NCI-H1694 treated with DMSO at 0.1 percent for 48 hours (cell line): ENCODE measurements at places on chromosomes 4 and X.

DNA sequence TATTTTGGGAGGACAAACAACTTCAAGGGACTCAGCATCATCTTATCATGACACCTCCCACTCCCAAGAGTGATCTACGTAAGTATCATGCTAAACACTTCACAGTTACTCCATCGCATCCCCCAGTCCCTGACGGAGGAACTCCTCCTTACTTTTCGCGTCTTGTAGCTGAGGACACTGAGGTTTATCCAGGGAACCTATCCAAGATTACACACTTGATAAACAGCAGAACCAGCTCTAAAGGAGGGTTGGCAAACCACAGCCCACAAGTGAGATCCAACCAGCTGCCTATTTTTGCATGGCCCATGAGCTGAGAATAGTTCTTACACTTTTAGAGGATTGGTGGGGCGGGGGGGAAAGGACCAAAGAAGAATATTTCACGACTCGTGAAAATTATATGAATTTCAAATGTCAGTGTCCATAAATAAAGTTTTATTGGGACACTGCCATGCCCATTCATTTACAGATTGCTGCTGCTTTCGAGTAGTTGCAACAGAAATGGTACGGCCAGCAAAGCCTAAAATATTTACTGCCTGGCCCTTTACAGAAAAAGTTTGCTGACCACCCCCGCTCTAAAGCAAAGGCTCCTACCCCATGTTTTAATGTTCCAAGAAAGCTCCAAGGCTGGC lies 47.8 kb downstream of the SEPSECS start:
- DNase-seq, result no peak

- no peak for DNase-seq
Observed at GRCh38 chr4:89221167-89221867, 86.3 kb downstream of the GPRIN3 start.

- no peak for DNase-seq
Observed at GRCh38 chrX:22882543-22882942, 117.2 kb upstream of the DDX53 start.

DNA sequence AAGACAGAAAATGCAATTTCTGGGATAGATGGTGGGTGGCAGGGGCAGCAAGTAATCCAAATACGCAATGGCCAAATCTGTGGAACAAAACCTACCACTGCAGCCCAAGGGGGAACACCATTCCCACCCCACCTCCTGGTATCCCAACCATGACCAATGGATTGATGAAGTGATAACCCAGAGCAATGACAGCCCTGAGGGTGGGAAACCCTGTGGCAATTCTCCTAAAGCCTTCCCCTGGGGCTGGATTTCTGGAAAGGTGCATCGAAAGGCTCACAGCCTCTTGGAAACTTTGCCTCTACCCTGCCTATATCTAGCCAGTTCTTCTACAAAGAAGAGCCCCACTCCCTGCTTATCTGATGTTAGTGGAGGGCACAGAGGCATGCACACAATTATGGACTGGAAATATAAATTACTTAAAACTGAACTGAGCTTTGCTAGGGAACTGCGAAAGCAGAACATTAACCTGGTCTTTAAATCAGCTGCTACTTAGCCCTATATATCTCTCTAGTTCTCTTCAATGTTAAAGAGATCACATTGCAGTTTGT lies 59.9 kb upstream of the TXK start:
- DNase-seq, result no peak

DNA sequence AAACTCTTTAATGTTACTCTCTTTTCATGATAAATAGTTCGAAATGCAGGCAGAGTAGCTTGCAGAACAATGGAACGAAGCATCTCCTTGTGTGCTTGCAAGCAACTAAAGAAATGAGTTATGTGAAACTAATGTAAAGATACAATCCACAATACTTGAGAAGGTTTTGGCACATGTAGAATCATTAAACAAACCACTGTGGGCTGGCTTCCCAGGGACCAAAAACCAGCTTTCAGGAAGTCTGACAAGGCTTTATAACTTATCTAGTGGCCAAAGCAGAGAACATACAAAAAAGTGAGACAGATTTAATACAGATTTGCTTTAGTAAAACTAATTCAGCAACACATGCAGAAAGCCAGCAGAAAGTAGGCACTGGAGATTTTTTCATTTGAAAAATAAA lies 1673.8 kb upstream of the AGA start:
- DNase-seq, result no peak

GRCh38 chrX:133337250-133337649 lies 78.0 kb downstream of the GPC4 start:
- no peak for DNase-seq

DNA sequence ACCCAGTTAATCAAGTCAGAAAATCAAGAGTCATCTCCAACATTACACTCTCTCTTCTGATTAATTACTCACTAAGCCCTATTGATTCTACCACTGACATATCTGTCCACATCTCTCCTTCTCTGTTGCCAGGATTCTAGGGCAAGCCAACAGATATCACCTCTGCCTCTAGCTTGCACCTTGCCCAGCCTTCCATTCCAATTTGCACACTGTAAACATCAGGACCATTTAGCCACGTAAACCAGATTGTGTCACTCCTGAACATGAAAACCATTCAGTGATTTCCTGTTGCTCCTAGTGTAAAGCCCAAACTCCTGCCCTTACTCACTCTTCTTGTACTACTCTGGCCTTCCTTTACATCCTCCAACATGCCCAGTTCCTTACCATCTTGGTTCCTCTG lies 68.0 kb upstream of the PLS3 start:
- DNase-seq, result no peak

- DNase-seq, result no peak
Observed at GRCh38 chrX:131649741-131650140, 105.9 kb downstream of the OR13H1 start.

DNA sequence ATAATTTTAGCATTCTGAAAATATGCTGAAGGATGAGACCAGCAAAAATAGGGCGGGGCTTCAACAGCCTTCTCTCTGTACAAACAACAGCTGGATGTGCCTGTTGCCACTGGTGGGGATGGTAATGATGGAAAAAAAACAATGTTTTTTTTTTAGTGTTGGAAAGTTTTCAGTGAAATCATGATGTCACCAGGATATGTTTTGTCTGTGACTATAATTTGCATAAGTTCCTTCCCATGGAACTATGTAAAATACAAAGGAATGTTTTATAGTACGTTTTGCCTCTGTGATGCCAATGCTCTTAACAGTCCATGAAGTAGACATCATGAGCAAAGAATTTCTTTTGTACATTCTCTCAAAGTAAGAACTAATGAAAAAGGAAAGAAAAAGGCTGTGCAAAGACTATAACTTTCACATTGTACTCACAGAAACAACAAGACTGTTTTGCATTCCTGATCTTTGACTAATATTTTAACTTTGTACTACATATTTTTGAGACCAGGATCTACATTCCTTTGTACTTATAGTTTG lies 589.7 kb downstream of the SPRY1 start:
- no peak for DNase-seq

DNA sequence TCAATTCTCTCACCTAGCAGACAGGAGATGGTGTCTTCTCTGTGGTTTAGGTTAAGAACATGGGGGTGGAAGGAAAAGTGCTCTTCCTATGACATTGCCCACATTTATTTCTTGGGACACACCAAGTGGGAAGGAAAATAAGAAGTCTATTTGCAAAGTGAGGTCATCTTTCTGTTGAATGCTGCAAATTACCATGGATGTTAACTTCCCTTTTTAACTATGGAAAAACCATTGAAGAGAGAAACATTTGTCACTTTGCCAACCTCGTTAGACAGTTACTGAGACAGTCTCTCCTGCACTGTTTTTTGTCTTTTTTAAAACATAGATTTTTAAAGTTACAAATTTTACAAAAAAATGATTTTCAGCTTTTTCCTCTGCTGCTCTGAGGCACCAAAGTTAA lies 72.8 kb upstream of the BEND4 start:
- no peak for DNase-seq
